Fibroblast of lung (primary cell): ENCODE measurements at places on chromosomes 7 and 10. TPM values are rescaled to one million over a fixed set of nuclear protein-coding genes. Genes with fewer than 3 reads are reported as not detected.

- DNase-seq: no peak
Measured at GRCh38 chr10:99248824-99249223, 13.2 kb upstream of the HPSE2 start.

DNA sequence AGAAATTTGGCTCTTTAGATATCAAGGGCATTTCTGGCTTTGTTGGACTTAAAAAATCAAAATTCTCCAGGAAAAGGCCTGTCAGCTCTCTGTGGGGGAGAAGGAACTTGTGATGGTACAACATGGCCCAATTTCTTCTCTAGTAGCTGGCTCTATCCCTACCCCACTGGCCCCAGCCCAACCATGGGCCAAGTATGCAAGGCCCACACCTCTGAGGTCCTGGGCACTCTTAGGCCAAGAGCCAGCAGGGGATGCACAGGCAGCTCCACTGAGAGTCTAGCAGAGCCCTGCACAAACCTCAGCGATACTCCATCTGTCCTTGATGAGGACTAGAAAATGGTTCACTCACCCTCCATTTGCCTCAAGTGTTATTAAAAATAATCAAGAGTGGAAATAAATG, 261.2 kb downstream of the C7orf25 start:
- DNase-seq: no peak

- DNase-seq: peak; percentile 86
Measured at GRCh38 chr10:23331567-23332301, 12.9 kb downstream of the C10orf67 start.

CLCN1 gene
- total RNA-seq: under 0.01 TPM in 2 replicates

- DNase-seq: no peak
Measured at GRCh38 chr7:87060288-87060537, 759 bp upstream of the ELAPOR2 start.

DNA sequence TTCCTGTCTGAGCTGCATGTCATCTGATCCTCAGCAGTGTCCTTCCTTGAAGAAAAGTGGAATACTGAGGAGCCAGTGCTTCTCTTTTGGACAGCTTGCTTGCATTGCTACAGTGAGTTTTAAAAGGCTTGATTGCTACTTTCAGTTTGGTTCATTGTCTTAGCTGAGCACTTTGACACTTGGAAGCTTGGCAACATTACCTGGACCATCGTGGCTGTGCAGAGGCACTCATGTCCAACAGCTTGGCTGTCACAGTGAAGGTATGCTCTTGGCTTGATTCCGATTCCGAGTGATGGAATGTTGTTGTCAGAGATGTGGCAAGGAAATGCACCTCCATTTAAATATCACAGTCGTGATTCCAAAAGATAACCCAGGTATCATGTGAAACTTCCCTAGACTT, 102.4 kb downstream of the FAS start:
- DNase-seq: no peak

GRCh38 chr7:78383096-78383880, 584.7 kb downstream of the PHTF2 start:
- no peak for DNase-seq
